Left cardiac atrium (tissue), 4 donors: ENCODE measurements at places on chromosomes 2 and 18.

GRCh38 chr2:150126839-150127238 lies 360.6 kb downstream of the RND3 start:
- no peak for DNase-seq

DNA sequence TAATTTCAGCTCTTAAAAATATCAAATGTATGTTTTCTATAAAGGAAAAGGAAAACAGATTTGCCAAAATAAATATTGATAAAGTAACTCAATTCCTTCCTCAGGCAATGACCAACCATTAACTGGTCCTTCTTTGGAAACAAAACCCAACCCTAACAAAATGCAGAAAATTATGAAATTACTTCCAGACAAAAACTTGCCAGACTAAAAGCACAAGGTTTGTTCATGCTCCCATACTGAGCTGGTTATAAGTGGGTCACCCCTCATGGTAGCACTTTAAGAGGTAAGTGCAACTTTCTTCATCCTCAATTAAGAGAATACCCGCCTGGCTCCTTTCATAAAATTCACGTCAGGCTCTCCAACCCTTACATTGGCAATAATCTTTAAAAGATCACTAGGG lies 31.1 kb upstream of the TTC32 start:
- no peak for DNase-seq

GRCh38 chr18:42583283-42583731 lies 532.2 kb downstream of the RIT2 start:
- no peak for DNase-seq

- DNase-seq: no peak
Observed at GRCh38 chr2:63737081-63737751, 104.5 kb upstream of the UGP2 start.

DNA sequence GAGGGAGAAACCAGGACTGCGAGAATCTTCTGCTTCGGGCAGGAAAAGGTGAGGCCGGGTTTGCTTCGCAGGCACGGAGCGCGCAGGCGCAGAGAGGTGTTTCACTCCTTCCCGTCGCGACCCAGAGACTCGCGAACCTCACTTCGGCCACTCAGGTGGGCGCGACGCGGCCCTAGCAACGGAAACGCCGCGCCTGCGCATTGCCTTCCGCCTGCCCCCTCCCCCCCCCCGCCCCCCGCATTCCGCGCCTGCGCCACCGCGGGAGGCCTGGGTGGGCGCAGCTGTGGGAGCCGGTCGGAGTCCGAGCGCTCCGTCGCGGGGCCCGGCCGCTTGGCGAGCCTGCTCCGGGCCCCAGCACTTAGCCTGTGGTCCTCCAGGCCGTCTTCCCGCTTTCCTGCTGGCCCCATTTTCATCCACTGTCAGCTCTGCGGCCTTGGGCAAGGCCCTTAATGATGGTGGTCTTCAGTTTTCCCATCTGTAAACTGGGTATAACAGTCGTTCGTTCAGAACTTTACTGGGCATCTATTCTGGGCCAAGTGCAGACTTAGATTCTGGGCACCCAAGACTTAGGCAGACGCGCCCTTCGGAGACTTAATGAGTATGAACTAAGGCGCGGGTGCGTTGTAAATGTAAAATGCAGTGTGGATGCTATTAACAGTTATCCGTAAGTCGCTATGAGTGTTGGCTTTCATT lies 62.1 kb upstream of the ACKR3 start:
- peak; percentile 70 for DNase-seq

DNA sequence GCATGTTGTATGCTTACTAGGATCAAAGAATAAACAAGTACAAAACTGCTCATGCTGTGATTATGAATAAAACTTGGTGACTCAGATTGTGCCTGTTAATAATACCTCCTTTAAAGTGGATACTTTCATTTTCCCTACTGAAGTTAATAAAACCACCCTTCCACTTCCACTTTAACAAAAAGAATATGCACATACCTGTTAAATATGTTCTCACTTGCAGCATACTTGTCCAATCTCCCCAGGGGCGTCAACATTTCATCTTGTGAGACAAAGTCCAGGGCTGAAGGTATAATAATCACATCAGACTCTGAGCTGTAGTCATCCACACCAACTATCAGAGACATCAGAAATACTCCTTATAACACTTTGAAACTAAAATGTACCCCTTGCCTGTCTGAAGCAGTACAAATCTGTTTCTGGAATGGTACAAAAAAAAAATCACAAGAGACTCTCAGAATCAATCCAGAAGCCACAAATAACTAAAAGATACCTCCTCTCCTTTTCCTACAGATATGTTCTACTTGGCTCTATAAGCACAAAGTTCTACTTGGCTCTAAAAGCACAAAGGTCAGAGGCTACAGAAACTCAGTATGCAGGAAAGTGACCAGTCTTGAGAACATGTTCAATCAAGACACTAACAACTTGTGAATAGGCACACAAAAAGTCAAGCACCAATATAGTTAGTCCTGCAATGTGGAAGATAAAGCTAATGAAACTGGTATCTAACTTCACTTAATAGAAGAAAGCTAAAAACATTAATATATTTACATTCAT lies 19.3 kb downstream of the PPP4R1 start:
- no peak for DNase-seq

- DNase-seq: no peak
Observed at GRCh38 chr2:119430023-119430498, 1.6 kb upstream of the TMEM37 start.

DNA sequence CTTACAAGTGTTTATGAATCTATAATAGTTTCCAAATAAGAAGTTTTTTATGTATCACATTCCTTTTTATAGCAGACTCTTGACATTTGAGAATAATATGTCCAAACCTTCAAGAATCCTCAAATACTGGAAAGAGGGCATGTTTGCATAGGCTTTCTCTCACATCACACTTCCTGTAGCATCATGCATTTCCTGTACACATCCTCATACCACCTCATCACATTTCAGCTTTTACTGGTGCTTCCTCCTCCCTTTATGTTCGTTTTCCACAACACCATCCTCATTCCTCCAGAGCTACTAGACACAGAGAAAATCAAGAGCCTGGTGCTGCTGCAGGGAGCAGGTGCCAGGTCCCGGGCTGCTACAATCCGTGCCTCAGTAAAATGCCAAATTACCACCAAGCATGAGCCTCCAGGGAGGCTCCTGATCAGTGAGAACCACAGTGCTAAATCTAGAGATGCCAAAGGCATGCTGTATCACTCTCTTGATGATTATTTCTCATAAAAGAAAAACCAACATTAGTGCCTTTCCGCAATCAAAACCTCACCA lies 137.7 kb upstream of the CYP1B1 start:
- DNase-seq: no peak

- no peak for DNase-seq
Observed at GRCh38 chr2:12549641-12550040, 167.1 kb upstream of the TRIB2 start.

GRCh38 chr2:71685941-71686611 lies 232.7 kb downstream of the DYSF start:
- no peak for DNase-seq

DNA sequence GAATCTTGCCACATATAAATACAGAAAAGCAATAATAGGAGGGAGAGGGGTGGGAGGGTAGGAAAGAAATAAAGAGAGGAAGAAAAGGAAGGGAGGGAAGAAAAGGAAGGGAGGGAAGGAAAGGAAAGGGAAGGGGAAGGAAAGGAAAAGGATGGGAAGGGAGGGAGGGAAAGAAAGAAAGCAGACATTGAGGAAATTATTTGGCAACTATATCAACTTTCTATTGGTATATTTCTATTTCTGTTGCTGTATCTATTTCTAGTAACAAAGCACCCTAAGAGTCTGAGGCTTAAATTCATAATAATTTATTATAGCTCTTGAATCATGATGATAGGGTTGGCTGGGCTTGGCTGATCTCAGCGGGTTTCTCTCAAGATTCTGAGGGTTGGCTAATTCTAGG lies 648.0 kb downstream of the CCDC85A start:
- no peak for DNase-seq

- no peak for DNase-seq
Observed at GRCh38 chr18:62460851-62461300, 61.9 kb upstream of the ZCCHC2 start.

GRCh38 chr2:173122936-173123335 lies 47.3 kb downstream of the MAP3K20 start:
- no peak for DNase-seq

DNA sequence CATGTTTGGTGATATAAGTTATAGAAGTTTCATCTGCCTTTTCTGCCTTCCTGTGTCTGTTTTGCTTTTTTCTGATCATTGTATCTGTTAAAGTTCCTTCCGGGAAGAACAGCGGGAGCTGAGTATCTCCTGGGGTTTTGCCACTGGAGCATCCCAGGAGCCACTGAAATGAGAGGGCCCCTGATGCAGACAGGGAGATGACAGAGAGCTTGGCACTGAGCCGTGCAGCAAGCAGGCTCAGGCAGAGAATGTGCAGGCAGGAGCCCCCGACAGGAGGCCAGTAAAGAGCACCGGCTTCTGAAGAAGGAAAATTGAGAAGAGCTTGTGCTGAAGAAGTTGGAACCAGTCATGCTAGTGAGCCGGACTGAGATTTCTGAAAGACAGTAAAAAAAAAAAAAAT lies 137.8 kb downstream of the TDRD15 start:
- no peak for DNase-seq

- DNase-seq: no peak
Observed at GRCh38 chr18:25042641-25043051, 309.3 kb downstream of the ZNF521 start.

DNA sequence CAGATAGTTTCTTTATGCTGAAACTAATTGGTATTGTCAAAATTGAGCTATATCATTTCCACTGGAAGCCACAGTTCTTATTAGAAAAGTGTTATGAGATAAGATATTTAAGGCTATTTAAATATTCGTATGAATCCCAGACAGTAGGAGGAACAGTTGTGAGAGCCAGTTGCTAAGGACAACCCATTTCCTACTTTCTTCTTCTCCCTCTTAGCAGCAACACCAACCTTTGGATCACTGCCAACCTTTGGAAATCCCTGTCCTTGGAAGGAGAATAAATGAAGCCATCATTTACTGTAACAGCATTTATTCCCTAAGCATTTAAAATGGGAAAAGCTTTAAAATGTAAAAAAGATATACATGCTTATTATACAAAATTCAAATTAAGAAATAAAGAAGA lies 85.8 kb downstream of the PLCL1 start:
- DNase-seq: no peak

GRCh38 chr2:240252191-240252871 lies 111.9 kb upstream of the OTOS start:
- no peak for DNase-seq

GRCh38 chr18:79962835-79963657 lies 1.4 kb upstream of the HSBP1L1 start:
- DNase-seq: no peak

DNA sequence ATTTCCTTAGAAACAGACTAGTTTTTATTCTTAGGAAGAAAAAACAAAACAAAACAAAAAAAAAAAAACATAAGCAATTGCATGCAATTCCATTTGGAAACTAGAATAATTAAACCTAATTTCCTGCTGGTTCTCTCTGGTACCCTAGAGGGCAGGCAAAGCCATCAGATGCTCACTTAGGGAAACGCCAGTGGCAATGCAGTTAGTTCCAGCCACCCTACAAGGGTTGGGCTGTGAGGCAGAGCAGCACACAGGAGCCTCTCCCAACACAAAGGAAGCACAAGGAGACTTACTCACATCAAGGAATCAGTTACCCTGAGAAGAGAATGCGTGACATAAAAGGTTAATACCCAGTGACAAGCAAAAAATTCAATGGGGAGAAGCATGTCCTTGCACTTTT lies 28.8 kb downstream of the CCDC93 start:
- no peak for DNase-seq

- DNase-seq: no peak
Observed at GRCh38 chr2:143261986-143262385, 132.8 kb downstream of the ARHGAP15 start.

DNA sequence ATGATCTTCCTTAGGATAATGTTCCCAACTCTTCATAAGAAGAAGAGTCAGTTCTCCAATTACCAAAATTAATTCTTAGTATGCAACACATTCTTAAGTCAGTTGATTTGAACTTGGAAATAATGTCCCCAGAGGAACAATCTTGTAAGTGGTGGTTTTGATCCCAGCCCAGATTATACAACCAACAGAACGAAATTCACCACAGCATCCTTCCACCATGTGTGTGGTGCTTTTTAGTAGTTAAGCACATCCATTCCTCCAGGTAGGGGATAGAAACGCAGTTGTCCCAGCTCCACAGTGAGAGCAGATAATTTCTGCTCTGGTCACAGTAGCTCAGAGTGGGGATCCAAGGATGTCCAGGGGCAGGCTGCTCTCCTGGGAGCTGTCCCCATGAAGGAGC lies 161.7 kb upstream of the SLC39A10 start:
- no peak for DNase-seq

DNA sequence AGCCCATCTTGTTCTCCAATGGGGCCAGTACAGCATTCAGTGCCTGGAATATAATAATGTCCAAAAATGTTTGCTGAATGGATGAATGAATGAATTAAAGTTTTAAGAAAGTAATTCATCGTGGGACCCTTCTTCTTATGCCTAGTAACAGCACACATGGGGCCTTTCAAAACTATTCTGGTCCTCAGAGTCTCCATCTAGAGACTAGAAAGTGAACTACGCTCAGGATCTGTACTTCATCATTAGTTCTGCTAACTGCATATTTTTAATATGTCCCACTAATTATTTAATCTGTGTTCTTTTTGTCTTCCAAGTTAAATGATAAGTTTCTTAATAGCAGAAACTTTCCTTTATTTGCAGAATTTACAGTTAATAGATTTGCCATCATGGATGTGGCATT lies 172.5 kb downstream of the SMAD2 start:
- no peak for DNase-seq

DNA sequence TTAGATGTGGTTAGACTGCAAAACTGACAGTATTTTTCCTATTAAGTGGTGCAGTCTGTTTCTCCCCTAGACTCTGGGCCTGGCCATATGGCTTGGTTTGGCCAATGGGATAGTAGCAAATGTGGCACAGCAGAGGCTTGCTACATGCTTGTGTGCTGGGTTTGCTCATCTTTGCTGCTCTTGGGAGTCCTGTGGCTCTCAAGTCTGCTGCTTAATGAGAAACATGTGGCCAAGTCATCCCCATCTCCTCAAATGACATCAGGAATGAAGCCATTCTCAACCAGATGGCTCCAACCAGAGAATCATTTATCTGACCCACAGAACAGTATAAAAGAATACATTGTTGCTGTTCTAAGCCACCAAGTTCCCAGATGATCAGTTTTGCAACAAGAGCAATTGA lies 57.1 kb upstream of the PAX3 start:
- DNase-seq: no peak

DNA sequence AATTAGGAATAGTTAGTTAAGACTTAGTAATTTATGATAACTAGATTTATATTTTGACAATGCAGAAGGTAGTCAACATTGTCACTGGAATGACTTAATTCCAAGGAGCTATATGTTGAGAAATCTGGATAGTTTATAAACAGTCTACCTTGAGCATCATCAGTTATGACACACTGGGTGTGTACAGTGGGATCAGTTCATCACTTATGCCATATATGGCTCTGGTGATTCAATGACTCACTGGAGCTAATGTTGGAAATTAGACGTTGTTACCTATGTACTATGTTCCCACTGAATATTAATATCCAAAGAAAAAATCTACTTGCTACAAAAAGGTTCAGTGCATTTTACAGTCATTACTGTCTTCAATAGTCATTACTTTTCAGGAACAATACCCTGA lies 34.0 kb upstream of the ITPRID2 start:
- DNase-seq: no peak

- no peak for DNase-seq
Observed at GRCh38 chr2:134405611-134406081, 151.8 kb downstream of the MGAT5 start.
